ENCODE measurements at places on chromosomes 16 and 17.

DNA sequence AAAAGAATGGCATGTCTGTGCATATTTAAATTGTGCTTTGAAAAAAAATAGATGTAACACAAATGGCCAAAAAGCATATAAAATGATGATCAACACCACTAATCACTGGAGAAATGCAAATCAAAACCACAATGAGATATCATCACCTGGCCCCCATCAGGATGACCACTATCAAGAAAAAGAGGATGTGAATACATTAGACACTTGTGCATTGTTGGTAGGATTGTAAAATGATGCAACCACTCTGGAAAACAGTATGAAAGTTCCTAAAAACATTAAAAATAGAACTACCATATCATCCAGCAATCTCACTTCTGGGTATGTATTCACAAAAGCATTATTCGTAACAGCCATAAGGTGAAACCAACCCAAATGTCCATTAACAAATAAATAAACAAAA is 91.5 kb downstream of the SPAG9 start:
- DNase-seq = no peak

GRCh38 chr16:87409153-87409552 is 17.0 kb downstream of the MAP1LC3B start:
- DNase-seq = no peak

GRCh38 chr17:63592797-63593196 is 7.9 kb upstream of the TACO1 start:
- DNase-seq = no peak

DNA sequence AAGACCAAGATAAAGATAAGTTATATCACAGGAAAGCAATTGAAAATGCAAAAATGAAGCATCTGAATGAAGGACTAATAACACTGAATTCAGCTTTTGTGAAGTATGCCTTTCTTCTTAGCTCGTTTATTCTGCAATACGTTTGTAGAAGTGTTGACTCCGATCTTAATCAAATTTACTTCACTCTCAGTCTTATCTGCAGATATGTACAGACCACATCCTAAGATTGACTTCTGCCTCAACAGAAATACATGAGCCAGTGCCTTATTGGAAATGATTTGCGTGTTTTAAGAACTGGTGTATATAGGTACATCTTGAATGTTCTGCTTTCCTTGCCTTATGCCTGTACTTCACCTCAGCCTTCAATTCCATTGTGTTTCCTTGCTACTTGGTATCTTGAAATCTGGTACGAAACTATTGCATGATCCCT is 1.3 kb downstream of the ATF7IP2 start:
- no peak for DNase-seq

GRCh38 chr17:13413001-13413400 is 188.7 kb downstream of the HS3ST3A1 start:
- no peak for DNase-seq

All from AG09309 (cell line).